Uterine smooth muscle cell (primary cell): ENCODE measurements at places on chromosomes 2 and 18. TPM values are rescaled to one million over a fixed set of nuclear protein-coding genes. Genes with fewer than 3 reads are reported as not detected.

The DSC3 gene
- 0.12 and 0.22 TPM in 2 replicates for total RNA-seq

The EFHD1 gene
- total RNA-seq: 0.12 TPM in 1 of 2 replicates, not detected in the other

The WNT6 gene
- not detected in 2 replicates for total RNA-seq

The ZC3H6 gene
- 4.8 and 5.4 TPM in 2 replicates for total RNA-seq

The ANKRD30BL gene
- not detected in 2 replicates for total RNA-seq

The PAPOLG gene
- 10.0 and 10.2 TPM in 2 replicates for total RNA-seq
